Kidney capillary endothelial cell (primary cell): ENCODE measurements at places on chromosomes 12 and 14.

DNA sequence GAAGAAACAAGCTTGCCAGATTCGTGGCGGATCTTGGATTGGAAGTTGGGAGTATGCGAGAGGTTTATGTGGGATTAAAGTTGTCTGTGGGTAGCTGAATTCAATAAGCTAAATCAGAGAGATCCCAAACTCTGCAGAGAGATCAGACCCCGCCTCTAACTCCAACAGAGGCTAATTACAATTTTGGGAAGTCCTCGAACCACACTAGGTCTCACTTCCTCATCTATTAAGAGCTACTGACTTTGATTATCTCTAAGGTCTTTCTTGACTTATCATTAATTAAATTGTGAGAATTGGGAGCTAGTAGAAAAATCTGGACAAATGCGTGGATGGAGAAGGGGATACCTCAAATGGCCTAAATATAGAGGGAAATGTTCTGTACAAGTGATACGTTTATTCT is 9.1 kb downstream of the NTF3 start:
- no peak for DNase-seq

GRCh38 chr12:128726886-128727285 is 96.9 kb downstream of the SLC15A4 start:
- no peak for DNase-seq

DNA sequence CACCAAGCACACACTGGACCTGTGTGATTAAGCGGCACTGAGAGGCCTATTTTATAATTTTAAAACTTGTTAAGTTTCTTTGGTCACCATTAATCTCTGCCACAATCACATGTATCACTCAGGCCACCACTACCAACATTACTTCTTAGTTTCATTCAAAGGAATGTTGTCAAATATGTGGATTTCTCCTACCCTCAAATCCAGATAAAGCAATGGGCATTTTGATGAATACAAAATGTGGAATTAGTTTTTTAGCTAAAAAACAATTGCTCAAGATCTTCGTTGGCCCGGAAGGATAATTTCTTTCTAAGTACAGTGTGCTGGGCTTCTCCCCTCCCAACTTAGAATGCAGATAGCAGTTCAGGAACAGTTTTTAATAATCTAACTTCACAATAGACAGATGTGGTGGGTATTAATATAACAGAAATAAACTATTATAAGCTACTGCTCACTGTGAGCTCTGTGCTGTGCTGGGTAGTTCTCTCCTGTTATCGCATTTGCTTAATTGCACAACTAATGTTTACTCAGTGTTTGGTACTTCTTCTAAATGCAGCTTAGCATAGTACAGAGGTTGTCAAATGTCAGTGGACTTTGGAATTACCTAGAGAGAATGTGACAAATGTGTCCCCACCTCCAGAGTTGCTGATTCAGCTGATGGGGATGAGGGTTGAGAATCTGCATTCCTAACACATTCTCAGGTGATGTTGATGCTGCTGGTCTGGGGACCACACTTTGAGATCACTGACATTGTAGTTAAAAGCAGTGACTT is 266.7 kb upstream of the AMIGO2 start:
- DNase-seq, result no peak

DNA sequence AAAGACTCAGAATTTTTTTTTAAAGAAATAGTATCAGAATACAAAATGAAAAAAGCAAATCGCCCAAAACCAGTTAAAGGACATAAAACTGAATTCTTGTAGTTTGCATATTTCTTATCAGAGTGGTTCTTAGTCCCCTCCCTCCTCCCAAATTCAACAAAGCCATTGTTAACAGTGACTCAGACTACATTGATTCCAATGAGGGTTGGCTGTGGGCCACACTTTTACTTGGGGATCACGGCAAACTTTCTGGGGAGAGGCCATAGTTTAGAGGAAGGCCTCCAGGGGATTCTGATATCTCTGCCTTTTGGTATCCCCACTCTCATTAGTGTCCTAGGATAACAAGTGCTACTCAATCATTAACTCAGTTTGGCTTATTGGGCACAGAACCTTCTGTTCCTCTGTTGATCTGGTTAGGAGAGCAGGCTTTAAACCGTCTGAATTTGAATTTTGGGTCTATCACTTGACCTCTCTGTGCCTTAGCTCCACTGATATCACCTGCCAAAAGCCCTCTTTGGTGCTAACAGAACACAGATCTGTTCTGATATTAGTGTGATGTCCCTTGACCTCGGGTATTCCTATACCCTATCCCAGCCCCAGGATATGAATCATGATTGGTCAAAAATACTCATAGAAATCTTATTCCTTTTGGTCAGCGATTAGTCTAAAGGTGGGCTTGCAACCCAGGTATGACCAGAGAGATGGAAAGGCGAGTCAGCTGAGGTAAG is 45.2 kb upstream of the APPL2 start:
- DNase-seq, result no peak

GRCh38 chr12:132584429-132584828 is 26.0 kb downstream of the LRCOL1 start:
- DNase-seq, result no peak

DNA sequence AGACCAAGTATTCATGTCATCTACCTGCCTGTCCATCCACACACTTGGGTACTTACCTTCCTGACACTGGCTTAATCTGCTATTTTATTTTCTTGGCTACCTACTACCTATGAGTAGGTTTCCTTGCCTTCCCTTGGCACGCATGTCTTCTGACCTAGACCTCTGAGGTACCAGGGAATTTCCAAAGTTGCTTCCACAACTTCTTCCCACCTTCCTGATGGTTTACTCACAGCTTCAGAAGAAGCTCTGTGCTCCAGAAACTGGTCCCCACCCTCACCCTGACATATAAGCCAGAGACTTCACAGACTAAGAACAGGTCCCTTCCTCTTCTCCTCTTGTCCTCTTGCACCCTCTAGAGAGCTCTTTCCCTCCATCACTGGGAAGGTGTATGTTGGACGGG is 35.7 kb upstream of the DDX11 start:
- DNase-seq, result no peak

DNA sequence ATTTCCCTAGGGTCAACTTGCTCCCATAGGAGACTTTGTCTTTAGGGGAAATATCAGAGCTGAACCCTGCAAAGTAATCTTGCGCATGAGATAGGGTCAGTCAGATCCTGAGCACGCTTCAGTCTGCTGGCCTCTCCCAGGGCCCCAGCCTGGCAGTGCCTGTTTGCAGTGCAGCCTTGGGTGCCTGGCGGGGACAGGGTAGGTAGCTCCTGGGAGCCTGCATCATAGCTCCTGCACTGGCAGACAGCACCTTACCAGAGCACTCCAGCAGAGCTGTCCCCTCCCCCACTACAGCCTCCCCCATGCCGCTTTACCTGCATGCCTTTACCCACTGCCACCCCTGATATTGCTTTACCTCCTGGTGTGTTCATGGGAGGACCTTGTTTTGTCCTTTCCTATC is 237.3 kb downstream of the CCDC59 start:
- DNase-seq, result no peak

DNA sequence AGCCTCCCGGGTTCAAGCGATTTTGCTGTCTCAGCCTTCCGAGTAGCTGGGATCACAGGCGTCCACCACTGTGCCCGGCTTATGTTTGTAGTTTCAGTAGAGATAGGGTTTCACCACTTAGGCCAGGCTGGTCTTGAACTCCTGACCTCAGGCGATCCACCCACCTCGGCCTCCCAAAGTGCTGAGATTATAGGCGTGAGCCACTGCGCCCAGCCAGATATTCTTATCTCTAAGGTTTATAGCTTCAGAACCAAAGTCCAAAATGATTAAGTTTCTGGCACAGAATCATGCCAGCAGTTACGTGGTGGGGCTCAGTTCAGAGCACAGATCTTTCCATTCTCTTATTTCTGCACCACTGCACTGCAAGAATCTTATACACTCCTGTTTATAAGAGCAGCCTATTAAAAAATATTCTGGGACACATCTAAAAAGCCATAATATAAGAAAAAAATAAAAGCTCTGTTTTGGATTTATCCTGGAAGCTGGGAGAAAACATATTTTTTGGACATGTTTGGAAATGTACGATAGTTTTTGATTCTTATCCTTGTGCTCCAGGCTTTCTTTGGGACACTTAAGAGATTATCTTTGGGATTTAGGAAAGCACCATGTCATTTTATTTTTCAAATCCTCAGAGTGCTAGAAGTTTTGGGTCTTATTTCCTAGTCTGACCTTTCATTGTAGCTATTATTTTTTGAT is 129.6 kb downstream of the LMNTD1 start:
- no peak for DNase-seq

DNA sequence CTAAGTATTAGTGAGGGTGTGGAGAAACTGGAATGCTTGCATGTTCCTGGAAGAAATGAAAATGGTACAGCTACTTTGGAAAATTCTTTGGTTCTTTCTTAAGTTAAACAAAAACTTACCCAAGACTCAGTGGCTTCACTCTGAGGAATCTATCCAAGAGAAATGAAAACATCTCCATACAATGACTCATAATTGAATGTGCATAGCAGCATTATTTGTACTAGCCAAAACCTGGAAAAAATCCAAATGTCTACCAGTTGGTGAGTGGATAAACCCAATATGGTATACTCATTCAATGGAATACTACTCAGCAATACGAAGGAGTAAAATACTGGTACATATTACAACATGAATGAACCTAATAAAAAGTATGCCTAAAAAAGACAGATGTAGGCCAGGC is 18.0 kb upstream of the CRACR2A start:
- DNase-seq, result peak; percentile 55
